ENCODE measurements at places on chromosomes 16 and 17. TPM values are rescaled to one million over a fixed set of nuclear protein-coding genes. Genes with fewer than 3 reads are reported as not detected.

The TEX14 gene
- 0.78 TPM for total RNA-seq

DNA sequence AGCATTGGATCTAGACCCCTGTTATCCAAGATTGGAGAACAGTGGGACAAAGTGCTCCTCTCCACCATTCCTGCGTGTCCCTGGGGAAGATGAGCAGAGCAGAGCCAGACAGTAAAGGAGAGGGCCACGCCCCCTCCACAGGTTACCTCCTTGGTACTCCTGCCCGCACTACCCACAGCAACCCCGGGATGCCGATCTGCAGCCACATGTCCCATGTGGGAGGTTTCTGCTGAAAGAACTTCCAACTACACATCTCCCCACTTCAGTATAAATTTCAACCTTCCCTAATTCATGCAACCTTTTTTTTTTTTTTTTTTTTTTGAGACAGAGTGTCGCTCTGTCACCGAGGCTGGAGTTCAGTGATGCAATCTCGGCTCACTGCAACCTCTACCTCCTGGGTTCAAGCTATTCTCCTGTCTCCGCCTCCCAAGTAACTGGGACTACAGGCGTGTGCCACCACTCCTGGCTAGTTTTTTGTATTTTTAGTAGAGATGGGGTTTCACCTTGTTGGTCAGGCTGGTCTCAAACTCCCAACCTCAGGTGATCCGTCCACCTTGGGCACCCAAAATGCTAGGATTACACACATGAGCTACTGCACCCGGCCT lies 2.3 kb downstream of the RAB37 start:
- H3K4me3 ChIP-seq = no peak overlapping the region
- no peaks in the 10 kb centered on the region for H3K36me3 ChIP-seq
- no peak for DNase-seq
- H3K27ac ChIP-seq = no peak overlapping the region

- no peak overlapping the region for H3K27ac ChIP-seq
- no peaks in the 10 kb centered on the region for H3K4me1 ChIP-seq
- DNase-seq = no peak
- H3K4me3 ChIP-seq = no peak overlapping the region
These were observed 49.8 kb upstream of the CBX4 start for GRCh38 chr17:79888811-79889634.

- H3K4me3 ChIP-seq = no peak overlapping the region
- H3K27me3 ChIP-seq = no peaks in the 10 kb centered on the region
- no peaks in the 10 kb centered on the region for H3K4me1 ChIP-seq
- no peak for DNase-seq
These were observed 16.5 kb upstream of the CLEC18C start for GRCh38 chr16:70157105-70157476.

DNA sequence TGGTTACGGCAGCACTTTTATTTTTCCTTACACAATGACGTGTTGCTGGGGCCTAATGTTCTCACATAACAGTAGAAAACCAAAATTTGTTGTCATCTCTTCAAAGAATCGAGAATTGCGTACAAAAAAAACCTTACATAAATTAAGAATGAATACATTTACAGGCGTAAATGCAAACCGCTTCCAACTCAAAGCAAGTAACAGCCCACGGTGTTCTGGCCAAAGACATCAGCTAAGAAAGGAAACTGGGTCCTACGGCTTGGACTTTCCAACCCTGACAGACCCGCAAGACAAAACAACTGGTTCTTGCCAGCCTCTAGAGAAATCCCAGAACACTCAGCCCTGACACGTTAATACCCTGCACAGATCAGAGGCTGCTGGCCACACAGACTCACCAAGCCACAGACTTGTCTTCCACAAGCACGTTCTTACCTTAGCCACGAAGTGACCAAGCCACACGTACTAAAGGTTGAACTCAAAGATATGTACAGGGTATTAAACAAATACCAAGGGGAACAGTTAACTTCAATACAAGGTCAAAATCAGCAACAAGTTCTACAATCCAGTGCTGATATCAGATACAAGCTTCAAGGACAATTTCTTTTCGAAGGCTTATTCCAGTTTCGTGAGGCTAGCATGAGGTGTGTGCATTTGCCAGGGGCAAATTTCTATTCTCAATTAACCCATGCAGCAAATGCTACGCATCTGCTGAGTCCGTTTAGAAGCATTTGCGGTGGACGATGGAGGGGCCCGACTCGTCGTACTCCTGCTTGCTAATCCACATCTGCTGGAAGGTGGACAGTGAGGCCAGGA lies 2.4 kb downstream of the ACTG1 start:
- H3K27me3 ChIP-seq = no peaks in the 10 kb centered on the region
- peak overlapping the region; percentile 80 for H3K27ac ChIP-seq
- H3K4me3 ChIP-seq = peak overlapping the region; percentile 97
- H3K36me3 ChIP-seq = peaks cover 36% of the 10 kb centered on the region
- DNase-seq = no peak

The CNGB1 gene
- total RNA-seq = not detected

DNA sequence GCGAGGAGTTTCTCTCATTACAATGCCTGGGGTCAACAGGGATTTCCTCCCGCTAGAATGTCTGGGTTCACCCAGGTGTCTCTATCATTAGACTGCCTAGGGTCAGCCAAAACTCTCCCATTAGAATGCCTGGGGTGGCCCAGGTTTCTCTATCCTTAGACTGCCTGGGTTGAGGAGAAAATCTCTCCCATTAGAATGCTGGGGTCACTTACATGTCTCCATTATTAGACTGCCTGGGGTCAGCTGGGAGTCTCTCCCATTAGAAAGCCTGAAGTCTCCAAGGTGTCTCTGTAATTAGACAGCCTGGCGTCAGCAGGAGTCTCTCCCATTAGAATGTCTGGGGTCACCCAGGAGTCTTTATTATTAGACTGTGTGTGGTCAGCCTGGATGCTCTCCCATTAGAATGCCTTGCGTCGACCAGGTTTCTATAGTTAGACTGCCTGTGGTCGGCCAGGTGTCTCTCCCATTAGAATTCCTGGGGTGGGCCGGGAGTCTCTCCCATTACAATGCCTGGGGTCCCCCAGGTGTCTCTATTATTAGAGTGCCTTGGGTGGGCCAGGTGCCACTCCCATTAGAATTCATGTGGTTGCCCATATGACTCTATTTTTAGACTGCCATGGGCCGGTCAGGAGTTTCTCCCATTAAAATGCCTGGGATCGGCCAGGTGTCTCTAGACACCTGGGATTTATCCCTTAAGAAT lies 2272.1 kb downstream of the TP53TG3F start:
- H3K36me3 ChIP-seq = no peaks in the 10 kb centered on the region
- no peaks in the 10 kb centered on the region for H3K27me3 ChIP-seq
- H3K4me1 ChIP-seq = no peaks in the 10 kb centered on the region
- DNase-seq = no peak
- H3K4me3 ChIP-seq = no peak overlapping the region

The KCNJ2 gene
- 4.4 TPM for total RNA-seq

The CLEC19A gene
- total RNA-seq = not detected

- no peak overlapping the region for H3K27ac ChIP-seq
- no peaks in the 10 kb centered on the region for H3K27me3 ChIP-seq
- H3K4me3 ChIP-seq = no peak overlapping the region
- DNase-seq = no peak
- no peaks in the 10 kb centered on the region for H3K4me1 ChIP-seq
These were observed 430.4 kb downstream of the WWOX start for GRCh38 chr16:78529881-78530280.

GRCh38 chr17:44081681-44082080 lies 11.1 kb downstream of the G6PC3 start:
- H3K36me3 ChIP-seq = no peaks in the 10 kb centered on the region
- DNase-seq = no peak
- H3K27ac ChIP-seq = no peak overlapping the region
- no peaks in the 10 kb centered on the region for H3K27me3 ChIP-seq
- peaks cover 5% of the 10 kb centered on the region for H3K4me1 ChIP-seq

The NTN1 gene
- 3.0 TPM for total RNA-seq

- H3K36me3 ChIP-seq = no peaks in the 10 kb centered on the region
- H3K27ac ChIP-seq = 0 out of 2 replicates have a peak overlapping the region, but pooled peaks have one; percentile 66
- peaks cover 19% of the 10 kb centered on the region for H3K27me3 ChIP-seq
These were observed 924 bp downstream of the SMARCD2 start for GRCh38 chr17:63841350-63842172.

DNA sequence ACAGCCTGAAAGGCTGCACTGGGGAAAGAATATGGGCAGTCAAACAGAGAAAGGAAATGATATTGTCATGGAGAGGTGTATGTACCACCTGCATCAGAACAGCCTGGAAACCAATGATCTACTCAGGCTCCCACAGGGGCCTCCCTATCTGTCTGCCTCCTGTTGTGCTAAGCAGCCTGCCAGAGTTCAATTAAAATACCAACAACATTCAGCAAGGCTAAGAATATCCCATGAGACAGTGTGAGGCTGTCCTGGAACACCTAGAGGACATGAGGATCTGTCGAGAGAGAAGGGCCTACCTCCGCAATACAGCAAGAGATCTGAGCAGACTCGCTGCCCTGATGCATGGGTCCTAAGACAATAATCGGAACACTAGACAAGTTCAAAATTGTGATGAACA lies 8.4 kb downstream of the FXR2 start:
- H3K27ac ChIP-seq = no peak overlapping the region
- no peaks in the 10 kb centered on the region for H3K27me3 ChIP-seq
- peaks cover 40% of the 10 kb centered on the region for H3K36me3 ChIP-seq
- no peak overlapping the region for H3K4me3 ChIP-seq

- peaks cover 33% of the 10 kb centered on the region for H3K36me3 ChIP-seq
- no peak overlapping the region for H3K4me3 ChIP-seq
- no peaks in the 10 kb centered on the region for H3K4me1 ChIP-seq
These were observed 21.6 kb downstream of the ZNF276 start for GRCh38 chr16:89742948-89743347.

DNA sequence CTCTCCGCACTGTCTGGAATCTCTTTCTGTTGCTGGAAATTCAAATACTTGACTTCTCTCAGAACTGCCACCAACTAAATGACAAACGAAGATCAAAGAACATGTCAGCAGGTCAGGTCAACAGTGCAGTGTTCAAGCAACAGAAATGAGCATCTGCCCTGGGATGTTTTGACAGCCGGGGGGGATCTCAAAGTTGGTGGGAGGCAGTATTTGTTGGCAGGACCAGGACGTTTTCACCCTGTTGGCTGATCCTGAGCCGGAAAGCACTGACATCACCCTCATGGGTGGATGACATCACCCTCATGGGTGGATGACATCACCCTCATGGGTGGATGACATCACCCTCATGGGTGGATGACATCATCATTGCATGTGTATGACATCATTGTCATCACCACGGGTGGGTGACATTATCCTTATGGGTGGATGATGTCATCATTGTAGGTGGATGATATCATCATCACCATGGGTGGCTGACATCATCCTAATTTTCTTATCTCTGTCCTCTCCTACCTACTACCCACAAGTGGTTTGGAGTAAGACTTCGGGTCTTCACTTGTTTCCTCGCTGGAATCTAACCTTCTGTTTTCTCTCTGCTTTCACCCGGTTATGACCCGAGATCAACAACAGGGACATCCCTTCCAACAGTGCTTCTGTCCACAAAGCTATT lies 18.9 kb downstream of the DNAH17 start:
- no peak overlapping the region for H3K27ac ChIP-seq
- H3K27me3 ChIP-seq = no peaks in the 10 kb centered on the region
- no peaks in the 10 kb centered on the region for H3K4me1 ChIP-seq
- H3K36me3 ChIP-seq = no peaks in the 10 kb centered on the region
- no peak overlapping the region for H3K4me3 ChIP-seq

GRCh38 chr16:77344341-77344740 lies 90.5 kb downstream of the ADAMTS18 start:
- H3K4me3 ChIP-seq = no peak overlapping the region
- no peaks in the 10 kb centered on the region for H3K4me1 ChIP-seq
- no peaks in the 10 kb centered on the region for H3K27me3 ChIP-seq
- H3K27ac ChIP-seq = no peak overlapping the region

The ODAD4 gene
- total RNA-seq = 1.8 TPM

- no peaks in the 10 kb centered on the region for H3K27me3 ChIP-seq
- no peaks in the 10 kb centered on the region for H3K36me3 ChIP-seq
- H3K27ac ChIP-seq = no peak overlapping the region
- no peak overlapping the region for H3K4me3 ChIP-seq
- peak; percentile 32 for DNase-seq
These were observed 33.4 kb upstream of the ARL4D start for GRCh38 chr17:43365356-43365755.

The HBQ1 gene
- total RNA-seq = 6.6 TPM

The HOXB1 gene
- total RNA-seq = not detected

The HOXB8 gene
- total RNA-seq = not detected

The KCNJ16 gene
- total RNA-seq = not detected

The HCRT gene
- not detected for total RNA-seq

GRCh38 chr16:21980032-21980431 lies 20.9 kb downstream of the PDZD9 start:
- no peaks in the 10 kb centered on the region for H3K27me3 ChIP-seq
- H3K27ac ChIP-seq = no peak overlapping the region

GRCh38 chr16:24986512-24987303 lies 28.5 kb downstream of the ARHGAP17 start:
- H3K36me3 ChIP-seq = no peaks in the 10 kb centered on the region
- no peaks in the 10 kb centered on the region for H3K27me3 ChIP-seq
- no peak for DNase-seq
- H3K4me3 ChIP-seq = no peak overlapping the region
- peak overlapping the region; percentile 55 for H3K27ac ChIP-seq

Measured in GM23338 (cell line).